Left lung (tissue), 14 donors: ENCODE measurements at places on chromosomes 1 and 21.

DNA sequence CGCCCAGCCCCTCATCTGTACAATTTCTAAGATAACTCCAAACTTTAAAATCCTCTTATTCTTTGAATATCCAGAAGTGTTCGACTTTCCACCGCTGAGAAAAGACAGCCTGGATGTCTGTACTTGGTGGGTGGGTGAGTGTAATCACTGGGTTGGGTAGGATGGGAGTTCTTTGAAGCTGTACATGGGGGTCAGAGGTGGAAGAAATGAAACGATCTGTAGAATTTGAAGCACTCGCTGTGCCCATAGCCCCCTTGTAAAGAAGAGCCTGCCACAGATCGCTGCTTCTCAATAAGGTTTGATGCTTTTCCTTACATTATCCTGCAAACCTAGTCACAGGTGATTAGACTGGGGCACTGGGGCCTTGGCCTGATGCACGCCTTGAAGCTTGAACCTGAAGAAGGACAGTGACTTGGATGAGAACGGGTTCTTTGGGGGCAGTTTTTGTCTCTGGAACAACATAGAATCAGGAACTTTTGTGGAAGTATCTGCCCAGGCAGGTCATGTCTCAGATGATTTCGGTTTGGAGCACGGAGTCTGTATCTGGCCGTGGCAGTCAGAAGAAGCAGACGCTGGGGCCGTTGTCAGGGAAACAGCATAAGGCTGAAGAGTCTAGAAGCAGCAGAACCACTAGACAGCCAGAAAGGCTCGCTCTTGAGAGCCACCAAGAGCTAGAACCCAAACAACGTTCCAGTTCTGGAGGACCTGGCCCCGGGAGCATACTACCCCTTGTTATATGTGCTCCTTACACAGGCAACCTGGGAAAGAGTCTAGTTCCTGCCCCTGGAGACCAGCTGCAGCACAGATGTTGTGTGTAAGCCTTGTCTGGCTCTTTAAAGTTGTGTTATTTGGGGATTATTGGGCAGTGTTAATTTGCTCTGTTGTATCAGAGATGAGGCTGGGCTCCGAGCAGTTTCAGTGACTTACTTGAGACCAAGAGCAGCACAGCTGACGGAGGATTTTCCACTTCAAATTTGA lies 45.1 kb upstream of the SCCPDH start:
- DNase-seq, result no peak

DNA sequence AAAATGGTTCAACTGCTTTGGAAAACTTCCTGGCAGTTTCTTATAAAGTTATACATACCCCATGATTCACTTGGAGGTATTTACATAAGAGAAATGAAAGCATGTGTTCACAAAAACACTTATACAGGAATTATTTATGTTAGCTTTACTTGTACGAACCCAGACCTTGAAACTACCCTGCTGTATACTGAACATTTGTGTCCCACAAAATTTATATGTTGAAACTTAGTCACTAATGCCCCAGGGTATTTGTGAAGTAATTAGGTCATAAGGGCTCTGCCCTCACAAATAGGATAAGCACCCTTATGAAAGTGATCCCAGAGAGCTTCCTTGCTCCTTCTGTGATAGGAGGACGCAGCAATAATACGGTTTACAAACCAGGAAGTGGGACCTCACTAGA lies 42.7 kb upstream of the B3GALT2 start:
- DNase-seq, result no peak

DNA sequence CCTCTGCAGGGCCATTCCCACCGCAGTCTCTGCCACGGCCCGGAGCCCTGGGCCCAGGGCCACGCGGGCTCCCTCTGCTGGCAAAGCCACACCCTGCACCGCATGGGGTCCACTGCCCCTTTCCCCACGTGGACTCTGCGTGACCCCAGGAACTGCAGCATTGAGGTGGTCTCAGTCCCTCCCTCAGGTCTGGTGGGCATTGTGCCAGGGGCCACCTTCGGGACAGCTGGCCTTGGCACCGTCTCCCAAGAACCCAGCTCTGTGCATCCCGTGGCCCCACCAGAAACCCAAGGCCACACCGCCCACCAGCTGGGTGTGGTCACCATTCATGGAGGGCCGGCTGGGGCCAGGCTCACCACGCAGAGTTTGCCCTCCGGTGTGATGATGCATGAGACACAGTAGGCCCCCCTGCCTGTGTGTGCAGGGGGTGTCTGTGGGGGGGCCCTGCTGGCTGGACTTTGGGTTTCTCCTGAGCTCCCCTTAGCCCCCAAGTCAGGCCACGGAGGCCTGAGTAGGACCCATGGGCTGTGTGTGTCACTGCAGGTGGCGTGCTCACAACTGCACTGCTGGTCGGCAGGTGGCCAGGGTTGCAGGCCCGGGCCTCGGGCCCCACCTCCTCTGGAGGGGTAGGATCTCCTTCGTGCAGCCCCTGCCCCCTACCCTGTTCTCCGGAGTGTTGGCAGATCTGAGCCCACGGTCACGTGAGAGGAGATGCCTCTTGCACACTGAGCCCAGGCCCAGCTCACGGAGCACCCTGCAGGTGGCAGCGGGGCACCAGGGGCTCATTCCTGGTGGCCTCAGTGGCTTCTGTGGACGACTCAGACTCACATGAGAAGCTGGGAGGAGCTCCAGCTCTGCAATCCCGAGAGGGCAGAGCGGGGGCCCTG lies 5.8 kb downstream of the VWA1 start:
- DNase-seq, result no peak

GRCh38 chr1:56472860-56473259 lies 106.5 kb downstream of the PLPP3 start:
- no peak for DNase-seq

DNA sequence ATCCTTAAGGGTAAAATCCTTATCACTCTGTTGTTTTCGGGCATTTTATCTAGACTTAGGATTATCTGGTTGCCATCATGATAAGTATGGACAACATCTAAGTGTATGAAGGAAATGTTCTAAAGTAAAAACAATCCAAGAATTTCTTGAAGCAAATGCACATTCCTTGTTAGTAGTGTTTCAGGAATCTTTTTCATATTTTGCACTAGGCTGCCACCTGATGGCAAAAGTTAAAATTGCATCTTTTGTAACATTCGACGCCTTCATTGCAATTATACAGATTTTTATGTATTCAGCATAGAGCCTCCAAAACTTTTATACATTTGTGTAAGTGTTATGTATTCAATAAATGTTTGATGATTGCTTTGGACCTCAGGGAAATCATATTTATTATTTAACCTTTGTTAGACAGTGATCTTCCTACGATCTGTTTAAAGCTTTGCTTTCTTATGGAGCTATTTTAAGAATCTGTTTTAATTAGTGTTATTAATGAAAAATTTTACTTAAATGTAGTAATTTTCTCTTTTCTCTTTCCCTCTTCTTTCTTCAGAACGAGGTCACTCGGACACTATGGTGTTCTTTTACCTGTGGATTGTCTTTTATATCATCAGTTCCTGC lies 49.4 kb upstream of the KIAA1614 start:
- peak; percentile 66 for DNase-seq
